Esophagus muscularis mucosa (tissue), 4 donors: ENCODE measurements at places on chromosomes 4 and X. TPM values are rescaled to one million over a fixed set of nuclear protein-coding genes. Genes with fewer than 3 reads are reported as not detected.

- no peak overlapping the region for H3K4me3 ChIP-seq
- peaks cover 51% of the 10 kb centered on the region for H3K36me3 ChIP-seq
- H3K27me3 ChIP-seq, result no peaks in the 10 kb centered on the region
- H3K4me1 ChIP-seq, result peaks cover 17% of the 10 kb centered on the region
- H3K27ac ChIP-seq, result no peak overlapping the region
Measured at GRCh38 chrX:48599341-48599740, 2.0 kb downstream of the WDR13 start.

DNA sequence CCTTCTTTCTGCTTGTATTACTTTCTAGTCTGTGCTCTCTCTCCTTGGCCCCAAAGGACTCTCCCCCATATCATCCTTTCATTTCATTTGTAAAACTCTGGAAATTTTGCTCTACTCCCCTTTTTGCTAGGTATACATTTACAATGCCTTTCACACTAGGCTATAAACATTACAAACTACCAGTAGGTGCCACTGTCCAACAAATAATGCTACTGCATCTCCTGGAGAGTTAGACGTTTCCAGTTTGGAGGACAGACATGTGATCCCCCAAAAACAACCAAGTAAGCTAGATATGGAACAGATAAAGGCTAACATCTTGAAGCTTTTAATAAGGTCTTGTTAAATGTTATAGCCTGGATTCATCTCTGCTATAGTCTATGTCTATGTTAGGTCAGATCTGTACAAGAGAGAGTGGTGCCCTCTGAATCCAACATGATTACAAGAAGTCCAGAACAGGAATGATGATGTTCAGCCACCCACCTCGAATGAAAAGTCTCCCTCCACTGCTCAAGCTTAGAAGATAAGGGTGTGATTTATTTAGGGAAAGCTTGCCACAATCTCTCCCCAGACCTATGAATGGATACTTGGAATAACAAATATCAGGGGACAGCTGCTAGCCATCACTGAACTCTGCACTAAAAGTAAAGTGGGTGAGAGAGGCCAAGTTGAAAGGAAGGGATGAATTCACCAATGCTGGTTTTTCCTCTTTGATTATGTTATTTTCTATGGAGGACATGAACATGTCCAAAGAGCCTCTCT lies 14.3 kb downstream of the CBR4 start:
- DNase-seq, result no peak
- H3K4me1 ChIP-seq, result peaks cover 10% of the 10 kb centered on the region
- H3K4me3 ChIP-seq, result no peak overlapping the region

- no peak for DNase-seq
- no peaks in the 10 kb centered on the region for H3K36me3 ChIP-seq
- H3K27ac ChIP-seq, result no peak overlapping the region
- H3K4me3 ChIP-seq, result no peak overlapping the region
- no peaks in the 10 kb centered on the region for H3K27me3 ChIP-seq
Measured at GRCh38 chrX:17046478-17047097, 100.1 kb downstream of the REPS2 start.

Gene SH3TC1
- 18.7 TPM for total RNA-seq

Gene MAOB
- total RNA-seq, result 39.4 TPM

Gene RHOXF2
- total RNA-seq, result not detected
